ENCODE measurements at places on chromosomes 7 and 10.

- DNase-seq, result no peak
These were observed 250.5 kb downstream of the SDK1 start for GRCh38 chr7:3551536-3551935.

GRCh38 chr7:132226046-132226956 is 350.0 kb downstream of the PLXNA4 start:
- DNase-seq, result no peak

- no peak for DNase-seq
These were observed 18.4 kb upstream of the HABP2 start for GRCh38 chr10:113534423-113534822.

- no peak for DNase-seq
These were observed 9.3 kb upstream of the CLEC5A start for GRCh38 chr7:141956084-141956483.

GRCh38 chr7:38685851-38686250 is 54.7 kb upstream of the AMPH start:
- no peak for DNase-seq

DNA sequence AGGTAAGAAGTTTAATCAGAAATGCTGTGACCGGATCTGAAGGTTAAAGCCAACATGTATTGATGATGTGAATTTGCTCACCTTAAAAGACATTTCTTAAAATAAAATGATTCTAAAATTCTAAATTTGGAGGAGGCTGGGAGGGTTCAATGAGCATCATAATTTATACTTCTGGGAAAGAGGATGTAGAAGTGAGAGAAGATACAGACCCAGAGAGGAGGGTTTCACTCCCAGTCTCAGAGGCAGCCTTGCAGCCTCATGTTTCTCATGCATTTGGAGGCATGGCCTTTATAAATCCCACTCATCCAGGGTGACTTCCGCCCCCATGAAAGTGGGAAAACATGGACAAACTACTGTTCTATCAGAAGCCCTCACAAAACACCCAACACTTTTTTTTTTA is 305.6 kb upstream of the PITRM1 start:
- no peak for DNase-seq

GRCh38 chr10:75499556-75500160 is 68.2 kb downstream of the LRMDA start:
- no peak for DNase-seq

- DNase-seq, result no peak
These were observed 17.8 kb downstream of the ARHGAP22 start for GRCh38 chr10:48587101-48587500.

DNA sequence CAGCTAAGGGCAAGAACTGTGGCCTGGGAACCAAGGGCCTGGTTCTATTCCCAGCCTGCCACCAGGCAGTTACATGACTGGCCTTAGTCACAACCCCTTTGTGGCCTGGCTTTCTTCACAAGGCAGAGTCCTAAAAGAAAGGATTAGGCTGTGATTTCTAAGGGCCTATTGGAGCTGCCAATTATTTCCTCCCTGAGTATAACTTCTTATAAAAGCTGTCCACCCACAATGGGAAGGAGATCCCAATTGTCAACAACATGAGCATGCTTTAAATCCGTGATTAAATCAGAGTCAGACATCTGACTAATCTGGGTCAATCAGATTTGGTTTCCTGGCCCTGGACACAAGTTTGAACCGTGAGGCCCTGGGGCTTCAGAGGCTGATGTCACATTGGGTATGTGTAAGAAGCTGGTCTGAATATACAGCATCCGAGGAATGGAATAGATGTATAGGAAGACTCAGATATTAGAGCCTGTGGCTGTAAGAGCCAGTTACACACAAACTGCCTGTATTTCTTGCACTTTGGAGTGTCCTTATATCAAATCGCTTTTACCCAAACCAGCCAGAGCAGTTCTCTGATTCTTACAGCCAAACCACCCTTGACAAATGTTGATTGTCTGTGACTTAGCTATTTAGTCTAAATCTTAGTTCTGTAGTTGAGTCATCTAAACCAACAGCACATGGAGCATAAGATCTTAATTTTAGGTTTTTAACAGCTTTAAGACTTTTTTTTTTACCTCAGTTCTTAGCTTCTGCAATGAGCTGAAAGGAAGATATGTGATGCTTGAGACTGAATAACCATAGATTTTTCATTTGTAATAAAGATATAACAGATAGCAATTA is 61.3 kb downstream of the ABCB4 start:
- DNase-seq, result peak; percentile 63

DNA sequence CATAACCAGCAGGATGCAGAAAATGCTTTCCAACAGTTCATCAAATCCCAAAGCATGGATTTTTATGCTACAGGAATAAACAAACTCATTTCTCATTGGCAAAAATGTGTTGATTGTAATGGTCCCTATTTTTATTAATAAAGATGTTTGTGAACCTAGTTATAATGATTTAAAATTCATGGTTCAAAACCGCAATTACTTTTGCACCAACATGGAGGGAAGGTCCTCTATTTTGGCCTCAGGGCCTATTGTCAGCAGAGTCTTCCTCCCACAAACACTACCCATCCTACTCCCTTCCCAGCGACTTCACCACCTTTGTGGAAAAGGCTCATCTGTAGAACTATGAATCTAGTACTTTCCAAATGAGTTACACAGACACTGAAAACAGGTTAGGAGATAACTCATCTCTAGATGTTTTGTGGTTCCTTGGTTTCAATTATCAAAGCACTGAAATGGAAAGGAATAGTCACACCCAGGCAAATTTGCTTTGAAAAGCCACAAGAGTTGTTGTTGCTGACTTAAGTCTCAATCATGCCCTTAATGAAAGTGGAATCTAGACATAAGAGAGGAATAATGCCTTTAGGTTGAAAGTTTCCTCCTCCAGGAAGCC is 59.4 kb upstream of the FRMD4A start:
- DNase-seq, result no peak

GRCh38 chr10:129102906-129103693 is 363.9 kb upstream of the MGMT start:
- DNase-seq, result no peak

GRCh38 chr7:68840991-68841390 is 757.3 kb upstream of the AUTS2 start:
- no peak for DNase-seq
